ENCODE measurements at places on chromosomes 5 and 9. TPM values are rescaled to one million over a fixed set of nuclear protein-coding genes. Genes with fewer than 3 reads are reported as not detected.

DNA sequence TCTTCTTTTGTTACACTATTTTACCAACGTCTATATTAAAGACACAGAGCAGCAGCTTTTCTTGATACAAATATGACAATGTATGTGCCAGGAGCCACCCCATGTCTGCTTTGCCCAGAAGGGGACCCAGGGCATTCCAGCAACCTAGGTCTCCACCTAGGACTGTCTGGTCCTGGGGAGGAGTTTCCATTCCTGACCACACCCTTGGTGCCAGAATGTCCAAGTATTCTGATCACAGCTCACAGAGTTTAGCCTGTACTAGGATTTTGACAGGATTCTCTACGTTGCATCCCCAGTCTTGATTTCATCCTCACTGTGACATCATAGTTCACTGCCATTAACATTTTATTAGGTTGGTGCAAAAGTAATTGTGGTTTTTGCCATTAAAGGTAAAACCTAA is 224.7 kb downstream of the SREK1 start:
- DNase-seq, result no peak

DNA sequence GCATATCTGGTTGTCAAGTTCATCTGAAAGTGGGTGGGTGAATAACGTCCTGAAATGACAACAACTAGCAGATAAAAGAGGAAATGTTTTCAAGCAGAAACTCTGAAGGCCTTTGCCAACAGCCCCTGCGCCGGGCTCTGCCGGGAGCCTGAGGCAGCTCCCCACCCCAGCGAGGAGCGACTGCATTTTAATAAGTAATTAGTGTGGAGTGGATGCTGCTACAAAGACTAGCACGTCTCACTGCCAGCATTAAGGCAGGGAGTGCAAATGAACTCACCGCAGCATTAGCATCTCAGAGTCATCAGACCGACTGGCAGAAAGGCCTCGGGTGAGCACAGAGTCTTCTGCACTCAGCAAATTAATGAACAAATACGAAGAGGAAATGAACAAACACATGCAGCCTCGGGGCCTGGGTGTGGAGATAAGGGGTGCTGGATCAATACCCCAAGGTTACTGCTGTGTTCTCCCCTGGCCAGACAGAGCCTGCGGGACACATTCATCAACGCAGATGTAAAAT is 63.8 kb downstream of the VAV2 start:
- no peak for DNase-seq

DNA sequence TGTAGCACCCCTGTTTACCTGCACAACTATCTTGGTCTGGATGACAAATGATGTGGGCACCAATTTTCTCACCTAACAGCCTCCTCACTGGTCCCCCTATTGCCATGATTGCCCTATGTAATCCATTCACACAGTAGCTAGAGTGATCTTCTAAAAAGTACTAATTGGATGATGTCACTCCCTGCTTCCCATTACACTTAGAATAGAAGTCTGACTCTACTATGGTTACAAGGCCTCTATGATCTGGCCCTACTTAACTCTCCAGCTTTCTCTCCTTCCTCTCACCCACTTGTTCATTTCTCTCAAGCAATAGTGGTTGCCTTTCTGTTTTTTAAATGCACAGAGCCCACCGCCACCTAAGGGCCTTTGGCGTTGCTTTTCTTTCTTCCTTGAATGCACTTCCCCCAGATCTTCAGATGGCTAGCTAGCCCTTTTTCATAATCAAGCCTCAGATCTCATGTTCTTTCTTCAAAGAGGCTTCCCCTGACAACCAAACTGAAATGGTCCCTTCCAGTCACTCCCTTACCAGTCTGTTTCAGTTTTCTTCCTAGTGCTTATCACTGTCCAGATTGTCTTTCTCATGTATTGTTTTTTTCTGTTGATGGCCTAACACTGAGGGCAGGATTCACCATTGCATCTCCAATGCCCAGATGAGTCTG is 8.7 kb downstream of the IGIP start:
- DNase-seq, result no peak

PCDHB14 gene
- 7.2 TPM for total RNA-seq

GRCh38 chr5:144680711-144681110 is 510.0 kb downstream of the KCTD16 start:
- DNase-seq, result no peak

GRCh38 chr5:82748688-82749460 is 328.3 kb downstream of the TMEM167A start:
- DNase-seq, result no peak

- no peak for DNase-seq
These were observed 252.5 kb downstream of the TRIM32 start for GRCh38 chr9:116939614-116940013.

GRCh38 chr5:116058346-116058936 is 26.2 kb downstream of the ARL14EPL start:
- DNase-seq, result no peak

- no peak for DNase-seq
These were observed 8.5 kb downstream of the HMHB1 start for GRCh38 chr5:143820451-143820850.

- DNase-seq, result no peak
These were observed 51.7 kb downstream of the TMOD1 start for GRCh38 chr9:97553141-97553540.

Data from ovary (tissue), 10 donors.